ENCODE measurements at places on chromosomes 2 and 18. TPM values are rescaled to one million over a fixed set of nuclear protein-coding genes. Genes with fewer than 3 reads are reported as not detected.

FEV gene
- not detected for total RNA-seq

DNA sequence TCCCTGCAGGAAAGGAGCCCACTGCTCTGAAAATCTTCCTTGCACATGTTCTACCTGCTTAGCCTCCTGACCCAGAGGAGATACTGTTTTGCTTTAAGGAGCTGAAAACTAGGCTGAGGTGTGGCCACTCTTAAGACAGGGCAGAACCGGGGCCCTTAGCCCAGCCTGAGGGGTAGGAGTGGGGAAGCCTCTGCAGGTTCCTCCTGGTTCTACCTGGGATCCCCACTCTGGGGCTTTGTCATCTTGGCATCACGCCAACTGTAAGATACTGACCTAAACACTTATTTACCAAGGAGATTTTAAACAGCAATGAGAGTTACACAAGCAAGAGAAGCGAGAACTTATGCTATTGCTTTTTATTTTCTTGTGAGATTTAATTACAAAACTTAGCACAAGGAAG is 86.9 kb downstream of the KCTD1 start:
- H3K4me1 ChIP-seq = no peaks in the 10 kb centered on the region
- DNase-seq = no peak
- no peaks in the 10 kb centered on the region for H3K27me3 ChIP-seq

- no peak for DNase-seq
- no peaks in the 10 kb centered on the region for H3K27me3 ChIP-seq
- H3K4me3 ChIP-seq = no peak overlapping the region
- H3K4me1 ChIP-seq = no peaks in the 10 kb centered on the region
- no peaks in the 10 kb centered on the region for H3K36me3 ChIP-seq
Measured at GRCh38 chr2:180707884-180708205, 272.6 kb upstream of the UBE2E3 start.

- DNase-seq = peak; percentile 92
- H3K36me3 ChIP-seq = no peaks in the 10 kb centered on the region
- no peaks in the 10 kb centered on the region for H3K27me3 ChIP-seq
- no peak overlapping the region for H3K4me3 ChIP-seq
- H3K27ac ChIP-seq = no peak overlapping the region
- H3K4me1 ChIP-seq = no peaks in the 10 kb centered on the region
Measured at GRCh38 chr2:133780099-133780996, 212.1 kb upstream of the NCKAP5 start.

DNA sequence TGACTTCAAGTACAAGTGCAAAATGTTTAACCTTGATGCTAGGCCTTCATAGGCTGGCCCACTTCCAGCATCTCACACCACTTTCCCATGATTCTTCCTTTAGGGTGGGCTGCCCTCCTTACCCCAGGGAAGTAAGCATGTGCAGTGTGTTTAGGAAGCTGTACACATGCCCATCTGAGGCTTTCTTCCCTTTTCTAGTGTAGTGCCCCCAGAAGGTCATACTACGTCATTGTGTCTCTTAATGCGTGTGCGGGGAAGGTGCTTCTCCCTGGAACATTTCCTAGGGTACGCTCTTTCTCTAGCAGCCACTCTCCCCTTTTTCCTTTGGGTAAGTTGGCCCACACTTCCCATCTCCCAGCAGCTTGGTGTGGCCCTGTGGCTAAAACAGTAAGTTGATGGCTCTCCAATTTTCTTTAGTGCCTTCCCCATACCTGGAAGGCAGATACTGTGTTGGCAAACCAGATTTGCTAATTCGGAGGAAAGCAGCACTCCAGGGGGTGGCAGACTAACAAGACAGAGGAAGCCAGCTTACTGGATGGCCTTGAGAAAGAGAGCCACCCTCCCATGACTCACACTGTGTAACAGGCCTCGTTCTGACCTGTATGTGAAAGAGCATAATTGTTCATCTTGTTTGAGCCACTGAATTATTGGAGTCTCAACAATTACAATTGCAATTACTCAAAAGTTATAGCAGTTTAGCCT is 1.1 kb upstream of the SULT6B1 start:
- H3K27ac ChIP-seq = no peak overlapping the region
- no peak for DNase-seq
- H3K36me3 ChIP-seq = no peaks in the 10 kb centered on the region
- no peak overlapping the region for H3K4me3 ChIP-seq

DNA sequence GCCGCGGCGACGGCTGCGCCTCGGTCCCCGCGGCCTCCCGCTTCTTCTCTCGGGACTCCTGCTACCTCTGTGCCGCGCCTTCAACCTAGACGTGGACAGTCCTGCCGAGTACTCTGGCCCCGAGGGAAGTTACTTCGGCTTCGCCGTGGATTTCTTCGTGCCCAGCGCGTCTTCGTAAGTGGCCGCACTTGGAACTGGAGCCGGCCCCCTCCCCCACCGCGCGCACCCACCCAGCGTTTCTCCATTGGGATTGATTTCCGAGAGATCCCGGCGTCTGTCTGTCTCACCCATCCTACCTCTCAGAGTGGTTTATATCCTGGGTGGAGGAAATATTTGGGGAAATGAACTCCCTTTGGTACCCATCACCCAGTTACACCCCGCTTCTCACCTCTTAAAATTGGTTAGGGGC is 498 bp downstream of the ITGAV start:
- H3K27me3 ChIP-seq = no peaks in the 10 kb centered on the region
- H3K4me3 ChIP-seq = peak overlapping the region; percentile 91
- no peaks in the 10 kb centered on the region for H3K36me3 ChIP-seq
- DNase-seq = peak; percentile 72
- peaks cover 6% of the 10 kb centered on the region for H3K4me1 ChIP-seq

DNA sequence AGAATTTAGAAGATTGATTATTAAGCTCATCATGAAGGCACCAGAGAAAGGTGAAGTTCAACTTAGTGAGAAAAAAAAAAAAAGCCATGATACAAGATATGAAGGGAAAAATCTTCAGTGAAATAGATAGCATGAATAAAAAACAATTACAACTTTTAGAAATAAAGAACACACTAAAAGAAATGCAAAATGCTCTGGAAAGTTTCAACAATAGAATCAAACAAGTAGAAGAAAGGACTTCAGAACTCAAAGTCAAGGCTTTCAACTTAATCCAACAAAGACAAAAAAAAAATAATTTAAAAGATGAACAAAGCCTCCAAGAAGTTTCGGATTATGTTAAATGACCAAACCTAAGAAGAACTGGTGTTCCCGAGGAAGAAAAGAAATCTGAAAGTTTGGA is 105.5 kb downstream of the GRB14 start:
- H3K4me1 ChIP-seq = peaks cover 6% of the 10 kb centered on the region
- H3K4me3 ChIP-seq = no peak overlapping the region
- H3K27ac ChIP-seq = no peak overlapping the region
- H3K36me3 ChIP-seq = no peaks in the 10 kb centered on the region
- DNase-seq = no peak

GRCh38 chr2:177289824-177290628 is 25.5 kb upstream of the NFE2L2 start:
- H3K4me1 ChIP-seq = no peaks in the 10 kb centered on the region
- no peak overlapping the region for H3K27ac ChIP-seq
- no peaks in the 10 kb centered on the region for H3K27me3 ChIP-seq
- H3K4me3 ChIP-seq = no peak overlapping the region
- no peaks in the 10 kb centered on the region for H3K36me3 ChIP-seq

DNA sequence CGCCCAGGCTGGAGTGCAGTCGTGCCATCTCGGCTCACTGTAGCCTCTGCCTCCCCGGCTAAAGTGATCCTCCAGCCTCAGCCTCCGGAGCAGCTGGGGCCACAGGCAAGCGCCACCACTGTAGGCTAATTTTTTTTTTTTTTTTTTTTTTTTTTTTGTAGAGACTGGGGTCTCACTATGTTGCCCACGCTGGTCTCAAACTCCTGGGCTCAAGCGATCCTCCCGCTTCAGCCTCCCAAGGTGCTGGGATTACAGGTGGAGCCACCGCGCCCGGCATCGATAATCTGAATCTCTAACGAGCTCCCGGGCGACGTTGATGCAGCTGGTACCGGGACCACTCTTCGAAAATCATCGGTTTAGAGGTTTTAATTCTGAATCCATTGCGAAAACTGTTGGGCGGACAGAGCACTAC is 520 bp upstream of the CYP20A1 start:
- H3K4me3 ChIP-seq = peak overlapping the region; percentile 22
- no peak for DNase-seq
- H3K4me1 ChIP-seq = peaks cover 9% of the 10 kb centered on the region
- no peaks in the 10 kb centered on the region for H3K27me3 ChIP-seq

GRCh38 chr2:61340242-61340641 is 130.6 kb downstream of the USP34 start:
- no peak for DNase-seq
- no peak overlapping the region for H3K27ac ChIP-seq
- H3K27me3 ChIP-seq = no peaks in the 10 kb centered on the region
- H3K4me3 ChIP-seq = no peak overlapping the region
- H3K4me1 ChIP-seq = no peaks in the 10 kb centered on the region
- peaks cover 10% of the 10 kb centered on the region for H3K36me3 ChIP-seq

- H3K4me1 ChIP-seq = no peaks in the 10 kb centered on the region
- no peaks in the 10 kb centered on the region for H3K27me3 ChIP-seq
- no peak overlapping the region for H3K4me3 ChIP-seq
- DNase-seq = no peak
- H3K36me3 ChIP-seq = no peaks in the 10 kb centered on the region
- no peak overlapping the region for H3K27ac ChIP-seq
Measured at GRCh38 chr18:23706971-23707640, 17.9 kb downstream of the LAMA3 start.
